Activated CD4-positive, alpha-beta memory T cell treated with anti-CD3 and anti-CD28 coated beads, Interleukin-2, amount 10 ng/mL, durations not matched to agents 7 days and 5 days (primary cell): ENCODE measurements at places on chromosomes 2 and 18. TPM values are rescaled to one million over a fixed set of nuclear protein-coding genes. Genes with fewer than 3 reads are reported as not detected.

- no peak for DNase-seq
These were observed 802.6 kb upstream of the CELF4 start for GRCh38 chr18:38368246-38368645.

DNA sequence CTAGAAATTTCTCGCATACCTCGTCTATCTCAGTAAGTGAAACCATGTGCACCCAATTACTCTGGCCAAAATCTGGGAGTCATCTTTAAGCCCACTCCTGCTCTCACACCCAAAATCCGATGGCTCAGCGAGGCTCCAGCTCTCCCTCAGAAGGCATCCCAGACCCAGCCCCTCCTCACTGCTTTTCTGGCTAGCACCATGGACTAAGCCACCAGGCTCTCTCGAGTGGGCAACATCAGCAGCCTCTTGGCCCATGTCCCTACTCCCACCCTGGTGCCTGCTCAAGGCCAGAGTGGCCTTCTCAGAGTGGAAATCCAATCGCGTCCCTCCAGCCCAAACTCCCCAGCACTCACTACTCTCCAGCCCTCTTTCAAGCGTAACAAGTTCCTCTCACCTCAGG, 27.2 kb downstream of the TNS1 start:
- no peak for DNase-seq

- no peak for DNase-seq
These were observed 77.5 kb downstream of the POLR1A start for GRCh38 chr2:86027922-86028765.

DNA sequence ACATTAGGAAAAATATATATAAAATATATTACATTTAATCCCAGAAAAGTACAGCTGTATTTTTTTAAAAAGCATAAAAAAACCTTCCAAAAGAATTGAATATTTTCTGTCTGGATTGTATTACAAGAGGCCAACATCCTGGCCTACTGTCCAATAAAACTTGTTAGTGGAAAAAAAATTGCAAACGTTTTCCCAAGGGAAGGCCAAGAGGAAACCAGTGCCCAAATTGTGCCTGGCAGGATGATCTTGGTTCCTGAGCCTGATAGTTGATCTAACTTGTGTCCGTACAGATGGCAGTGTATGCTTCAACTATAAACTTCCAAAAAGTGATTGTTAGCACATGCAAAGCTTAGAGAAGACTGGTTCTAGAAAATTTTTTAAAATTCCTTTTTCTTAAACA, 90.6 kb upstream of the LPIN2 start:
- no peak for DNase-seq

The WNT10A gene
- total RNA-seq = 1.4 TPM

GRCh38 chr2:129379411-129379810, 600.1 kb upstream of the RAB6C start:
- DNase-seq = no peak

DNA sequence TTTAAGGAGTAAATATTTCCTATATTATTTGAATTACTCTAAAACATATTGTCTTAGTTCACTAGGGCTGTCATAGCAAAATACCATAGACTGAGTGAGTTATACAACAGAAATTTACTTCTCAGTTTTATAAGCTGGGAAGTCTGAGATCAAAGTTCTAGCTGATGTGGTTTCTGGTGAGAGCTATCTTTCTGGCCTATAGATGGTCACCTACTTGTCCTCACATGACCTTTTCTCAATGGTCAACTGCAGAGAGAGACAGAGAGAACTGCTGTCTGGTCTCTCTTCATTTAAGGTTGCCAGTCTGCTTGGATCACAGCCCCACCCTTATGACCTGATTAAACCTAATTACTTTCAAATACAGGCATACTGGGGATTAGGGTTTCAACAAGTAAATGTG, 490.9 kb downstream of the FBXO15 start:
- DNase-seq = no peak

DNA sequence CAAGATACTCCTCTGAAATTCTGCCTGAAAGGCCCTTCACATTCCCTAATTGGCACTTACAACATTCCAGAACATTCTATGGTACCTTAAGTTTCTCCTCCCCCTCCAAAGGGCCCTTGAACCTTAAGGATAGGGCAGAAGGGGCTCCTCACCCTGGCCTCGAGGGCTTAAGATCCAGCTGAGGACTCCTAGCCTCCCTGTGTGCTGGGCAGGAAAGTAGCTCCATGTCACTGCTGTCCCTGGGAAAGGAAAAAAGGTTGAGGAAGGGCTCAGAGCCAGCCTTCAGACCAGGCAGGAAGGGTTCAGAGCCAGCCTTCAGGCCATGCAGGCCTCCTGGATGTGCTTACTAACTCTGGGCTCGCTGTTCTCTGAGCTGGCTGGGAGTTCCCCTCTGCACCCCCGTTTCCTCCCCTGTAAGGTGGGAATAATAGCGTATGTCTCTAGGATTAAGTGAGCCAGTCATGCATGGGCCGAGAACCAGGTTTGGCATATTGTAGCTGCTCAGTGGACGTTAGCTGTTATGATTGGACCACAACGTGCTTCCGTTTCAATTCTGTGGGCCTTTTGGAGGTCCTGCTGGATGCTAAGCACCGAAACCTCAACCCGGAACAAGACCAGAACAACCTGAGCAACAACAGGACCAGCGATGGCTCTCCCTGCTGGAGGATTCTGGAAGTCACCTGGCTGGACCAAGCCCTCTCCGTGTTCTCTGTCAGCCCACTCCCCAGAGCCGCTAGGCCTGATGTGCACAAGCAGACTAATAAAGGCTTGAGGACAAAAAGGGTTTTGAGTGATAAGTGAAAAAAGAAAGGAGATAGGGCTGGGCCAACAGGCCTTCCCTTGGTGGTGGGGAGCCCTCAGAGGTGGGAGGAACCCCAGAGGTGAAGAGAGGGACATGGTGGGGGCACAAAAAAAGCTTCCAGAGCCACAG, 1.0 kb upstream of the B3GNT7 start:
- no peak for DNase-seq

DNA sequence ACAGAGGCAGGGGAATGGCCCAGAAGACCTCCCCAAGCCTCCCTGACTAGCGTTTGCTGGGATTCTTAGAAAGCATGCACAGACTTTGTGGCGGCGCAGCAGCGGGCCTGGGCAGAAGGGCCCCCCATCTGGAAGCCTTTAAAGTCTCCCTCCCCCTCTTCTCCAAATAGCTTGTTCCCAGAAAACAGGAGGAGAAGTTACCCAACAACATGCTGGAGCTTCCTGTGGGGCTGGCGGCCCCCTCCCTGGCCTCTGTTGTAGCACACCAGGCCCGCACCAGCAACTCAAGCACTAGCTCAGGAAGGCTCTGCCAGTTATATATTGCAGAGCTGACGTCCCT, 334.8 kb downstream of the DYSF start:
- DNase-seq = no peak

The CMPK2 gene
- 84.8 TPM for total RNA-seq

The DNAJC10 gene
- 56.8 TPM for total RNA-seq

The BCL11A gene
- total RNA-seq = not detected

The SKA1 gene
- total RNA-seq = 45.6 TPM

The KRTCAP3 gene
- total RNA-seq = 10.1 TPM

- no peak for DNase-seq
These were observed 32.4 kb downstream of the TMEM177 start for GRCh38 chr2:119711352-119711751.

- DNase-seq = no peak
These were observed 471.7 kb upstream of the CDH20 start for GRCh38 chr18:60861575-60861974.

- DNase-seq = no peak
These were observed 4.2 kb downstream of the SLC25A12 start for GRCh38 chr2:171889808-171890207.

- no peak for DNase-seq
These were observed 84.9 kb upstream of the HPCAL1 start for GRCh38 chr2:10217489-10218435.

DNA sequence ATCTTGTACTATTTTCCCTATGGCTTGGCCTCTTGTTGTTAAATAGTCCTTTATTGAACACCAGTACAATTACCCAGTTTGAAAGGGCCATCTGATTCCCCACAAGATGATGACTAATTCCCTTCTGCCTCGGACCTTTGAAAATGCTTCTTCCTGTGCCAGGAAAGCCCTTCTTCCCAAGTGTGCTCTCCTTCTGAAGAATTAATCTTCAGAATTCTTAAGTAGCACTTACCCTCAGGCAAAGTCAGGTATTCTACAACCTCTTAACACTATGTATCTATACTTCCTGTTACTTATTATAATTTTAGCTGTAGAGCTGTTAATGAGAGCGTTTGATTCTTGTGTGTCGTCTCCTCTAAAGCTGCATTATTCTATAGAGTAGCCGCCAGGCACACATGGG, 28.6 kb upstream of the MEX3C start:
- no peak for DNase-seq

- no peak for DNase-seq
These were observed 384.1 kb downstream of the ERBB4 start for GRCh38 chr2:212154477-212154878.

DNA sequence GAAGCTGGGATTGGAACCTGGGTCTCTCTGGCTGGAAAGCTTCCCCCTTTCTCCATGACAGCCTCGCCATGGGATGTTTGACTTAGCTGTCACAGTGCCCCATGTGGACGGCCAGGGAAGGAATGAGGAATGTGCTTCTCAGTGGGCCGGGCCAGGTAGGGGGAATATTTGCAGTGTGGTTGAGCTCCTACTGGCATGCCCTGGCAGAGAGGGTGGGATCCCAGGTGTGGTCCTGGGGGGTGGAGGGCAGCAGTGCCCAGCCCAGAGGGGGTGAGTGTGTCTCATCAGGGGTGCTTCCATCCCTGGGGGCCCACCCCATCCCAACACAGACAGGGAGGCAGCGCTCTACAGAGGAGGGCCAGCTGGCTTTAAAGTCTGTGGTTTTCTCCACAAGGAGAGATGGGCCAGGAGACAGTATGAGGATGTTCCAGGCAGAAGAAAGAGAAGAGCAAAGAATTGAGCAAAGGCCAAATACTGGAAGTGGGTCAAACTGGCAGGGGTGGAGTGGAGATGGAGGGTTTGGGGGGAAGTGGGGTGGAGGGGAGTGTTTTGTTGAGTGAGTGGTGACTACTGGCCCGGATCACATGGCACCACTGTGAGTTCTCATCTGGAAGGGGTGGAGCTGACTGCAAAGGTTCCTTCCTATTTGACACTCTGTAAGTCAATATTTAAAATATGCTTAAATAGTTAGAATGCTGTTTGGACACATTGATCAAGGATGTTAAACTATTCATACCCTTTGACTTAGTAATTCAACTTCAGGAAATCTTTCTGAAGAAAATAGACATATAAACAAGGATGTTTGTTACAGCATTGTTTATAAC, 94.0 kb downstream of the MYCN start:
- DNase-seq = no peak

- DNase-seq = no peak
These were observed 54.1 kb downstream of the PDCL3 start for GRCh38 chr2:100616841-100617390.

The FTCDNL1 gene
- 1.3 TPM for total RNA-seq

DNA sequence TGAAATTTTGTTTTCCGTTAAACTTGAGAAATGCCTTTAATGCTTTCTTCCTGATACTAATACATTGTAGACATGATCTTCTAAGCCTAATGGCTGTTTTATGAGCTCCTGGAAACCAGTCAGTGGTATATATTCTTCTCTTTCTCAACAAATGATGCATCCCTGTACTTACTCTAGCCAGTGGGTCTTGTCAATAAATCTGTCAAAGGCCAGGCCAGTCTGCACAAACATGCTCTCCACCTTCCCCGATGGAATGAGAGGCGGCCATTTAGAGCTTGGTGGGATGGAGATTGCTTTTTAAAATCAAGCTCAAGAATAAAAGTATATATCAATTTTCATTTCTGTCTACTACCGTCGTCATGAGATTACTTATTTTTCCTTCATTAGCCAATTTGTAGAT, 140.1 kb downstream of the LYPD6B start:
- DNase-seq = no peak

- DNase-seq = peak; percentile 66
These were observed 56.0 kb downstream of the TEX44 start for GRCh38 chr2:231648579-231649174.

GRCh38 chr18:27762054-27762453, 414.9 kb downstream of the CDH2 start:
- DNase-seq = no peak

- no peak for DNase-seq
These were observed 100.5 kb downstream of the SOS1 start for GRCh38 chr2:39020383-39020782.

- DNase-seq = no peak
These were observed 282.2 kb upstream of the ATP5MC3 start for GRCh38 chr2:175463589-175464310.

DNA sequence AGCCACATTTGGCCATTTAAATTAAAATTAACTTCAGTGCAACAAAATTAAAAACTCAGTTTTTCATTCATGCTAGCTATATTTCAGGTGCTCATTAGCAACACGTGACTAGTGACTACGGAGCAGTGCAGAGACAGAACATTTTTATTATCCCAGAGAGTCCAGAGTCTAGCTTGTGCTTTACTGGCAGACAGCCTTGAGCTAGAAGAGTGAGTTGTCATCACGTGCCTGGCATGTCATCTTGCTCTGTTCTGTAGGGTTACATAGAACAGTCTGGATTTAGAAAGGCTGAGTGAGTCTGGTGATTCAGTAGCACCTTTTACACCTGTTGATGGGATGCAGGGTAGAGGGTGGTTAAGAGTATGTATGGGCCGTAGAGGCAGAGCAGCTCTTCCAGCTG, 136.9 kb upstream of the IL1R2 start:
- DNase-seq = no peak

DNA sequence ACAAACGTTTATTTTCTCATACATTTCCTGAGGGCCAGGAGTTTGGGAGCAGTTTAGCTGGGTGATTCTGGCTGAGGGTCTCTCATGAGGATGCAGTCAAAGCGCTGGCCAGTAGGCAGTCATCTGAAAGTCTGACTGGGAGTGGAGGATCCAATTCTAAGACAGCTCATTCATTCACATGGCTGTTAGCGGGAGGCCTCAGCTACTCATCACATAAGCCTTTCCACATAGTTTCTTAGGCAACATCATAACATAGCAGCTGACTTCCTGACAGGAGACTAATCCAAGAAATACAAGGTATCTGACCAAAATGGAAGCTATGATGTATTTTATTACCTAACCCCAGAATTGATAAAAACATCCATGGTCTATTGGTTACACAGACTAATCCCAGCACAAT, 2.9 kb upstream of the MRPL44 start:
- DNase-seq = no peak

DNA sequence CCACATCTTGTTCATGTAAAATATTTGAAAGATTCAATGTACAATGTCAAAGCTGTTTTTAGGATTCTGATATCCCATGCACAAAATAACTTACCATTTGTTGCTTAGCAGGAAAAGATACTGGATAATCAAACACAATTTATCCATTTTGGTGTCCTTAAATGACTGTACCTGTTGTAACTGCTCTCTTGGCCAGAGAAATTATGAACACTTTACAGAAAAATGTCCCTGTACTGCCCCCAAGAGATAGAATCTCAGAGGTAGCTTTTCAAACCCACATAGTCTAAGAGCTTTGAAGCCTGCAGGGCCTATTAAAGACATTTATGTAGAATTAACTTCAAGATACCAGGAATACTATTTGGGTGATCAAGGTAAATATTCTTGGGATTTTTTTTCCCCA, 12.2 kb upstream of the ME2 start:
- DNase-seq = no peak

- no peak for DNase-seq
These were observed 17.3 kb upstream of the NEUROD1 start for GRCh38 chr2:181697571-181697970.
